ENCODE measurements at places on chromosomes 7 and 10.
A peak's percentile ranks its signal among the peaks of the same experiment; 100 is the strongest.

DNA sequence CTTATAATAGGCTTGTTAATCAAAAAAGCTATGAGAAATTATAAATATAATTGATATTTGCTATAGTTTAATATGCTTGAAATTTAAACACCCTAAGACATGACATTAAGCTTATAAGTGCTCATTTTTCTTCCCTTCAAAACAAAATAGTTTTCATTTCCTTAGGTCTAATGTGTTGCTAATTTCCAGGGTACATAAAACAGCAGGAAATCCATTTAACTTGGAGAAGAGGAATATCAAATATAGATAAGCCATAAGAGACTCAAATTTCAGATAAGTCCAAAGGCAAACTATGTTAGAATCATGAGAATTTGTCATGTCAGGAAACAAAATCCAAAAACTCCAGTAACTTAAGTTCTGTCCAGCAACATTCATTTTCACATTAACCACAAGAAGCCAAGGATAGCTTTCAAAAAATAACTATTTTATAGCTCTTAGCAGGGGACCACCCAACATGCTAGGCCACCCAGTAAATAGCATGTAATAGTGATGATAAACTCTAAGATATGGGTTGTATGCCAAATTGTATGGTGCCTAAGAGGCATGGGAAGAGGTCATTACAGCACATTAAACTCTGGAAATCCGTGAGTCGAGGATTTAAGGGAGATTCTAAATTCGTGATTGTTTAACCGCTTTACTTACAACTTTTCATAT lies 298.1 kb downstream of the CRPPA start:
- DNase-seq, result no peak

- no peak for DNase-seq
Measured at GRCh38 chr7:125663961-125664360, 734.3 kb upstream of the POT1 start.

- no peak for DNase-seq
Measured at GRCh38 chr10:130201043-130201380, 64.8 kb downstream of the GLRX3 start.

DNA sequence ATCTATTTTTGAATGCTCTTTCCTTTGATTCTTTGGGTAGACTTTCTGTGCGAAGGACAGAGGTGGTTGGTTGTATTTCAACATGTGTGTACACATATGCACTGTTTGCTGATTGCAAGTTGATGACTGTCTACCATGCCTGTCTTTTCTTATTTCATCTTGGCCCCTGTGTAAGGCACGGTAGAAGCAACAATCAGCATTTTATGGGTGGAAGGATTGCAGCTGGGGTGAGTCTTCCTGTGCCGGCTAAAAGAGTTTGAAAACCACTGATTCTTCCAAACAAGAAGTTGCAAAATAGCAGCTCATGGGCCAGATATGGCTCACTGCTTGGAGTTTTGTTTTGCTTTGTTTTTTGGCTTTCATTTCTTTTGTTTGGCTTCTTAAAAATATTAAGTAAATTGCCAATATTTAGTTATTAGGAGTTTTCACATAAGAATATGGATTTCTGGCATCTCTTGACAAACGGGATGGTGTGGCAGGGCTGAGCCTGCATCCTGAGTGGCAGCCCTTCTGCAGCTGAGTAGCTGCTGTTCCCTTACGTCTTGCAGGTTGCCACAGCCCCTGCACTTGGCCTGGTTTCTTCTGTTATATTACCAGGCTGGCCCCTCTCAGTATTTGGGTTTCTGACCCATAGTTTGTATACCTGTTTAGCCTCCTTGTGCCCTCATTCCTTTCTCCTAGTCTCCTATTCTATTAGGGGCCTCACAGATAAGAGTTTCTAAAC lies 7.2 kb downstream of the ZNF862 start:
- DNase-seq, result no peak

DNA sequence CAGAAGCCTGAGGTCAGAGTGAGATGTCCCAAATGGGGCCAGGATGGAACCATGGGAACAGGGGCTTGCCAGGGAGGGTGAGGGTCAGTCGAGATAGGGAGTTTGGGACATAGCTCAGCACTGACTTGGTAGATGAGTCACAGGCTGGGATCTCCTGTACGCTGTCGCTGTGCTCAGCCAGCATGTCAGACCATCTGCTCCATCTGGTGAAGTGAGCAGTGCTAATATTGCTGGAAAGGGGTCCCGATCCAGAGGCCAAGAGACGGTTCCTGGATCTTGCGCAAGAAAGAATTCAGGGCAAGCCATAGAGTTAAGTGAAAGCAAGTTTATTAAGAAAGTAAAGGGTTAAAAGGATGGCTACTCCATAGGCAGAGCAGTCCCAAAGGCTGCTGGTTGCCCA lies 505.6 kb downstream of the GALNT17 start:
- peak; percentile 71 for DNase-seq
